ENCODE measurements at places on chromosomes 6 and 20.

DNA sequence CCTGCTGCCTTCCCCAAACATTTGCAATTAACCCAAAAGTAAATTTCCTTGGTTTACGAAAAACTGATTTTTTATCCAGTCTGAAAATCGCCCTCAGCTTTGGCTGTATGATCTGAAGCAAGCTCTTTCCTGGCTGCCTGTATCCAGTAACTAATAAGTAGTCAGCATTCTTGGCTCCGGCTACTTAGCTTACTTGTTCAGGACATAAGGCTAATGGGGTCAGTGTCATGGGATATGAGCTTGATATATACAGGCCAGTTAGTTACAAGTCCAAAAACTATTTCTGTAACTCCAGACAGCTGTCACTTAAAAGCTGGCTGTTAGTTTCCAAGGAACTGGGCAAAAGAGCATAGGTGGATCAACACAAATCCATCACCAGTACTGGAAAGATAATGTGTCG lies 56.2 kb downstream of the KHDC1L start:
- no peak for DNase-seq

- no peak for DNase-seq
Measured at GRCh38 chr6:80527552-80528052, 421.1 kb downstream of the BCKDHB start.

DNA sequence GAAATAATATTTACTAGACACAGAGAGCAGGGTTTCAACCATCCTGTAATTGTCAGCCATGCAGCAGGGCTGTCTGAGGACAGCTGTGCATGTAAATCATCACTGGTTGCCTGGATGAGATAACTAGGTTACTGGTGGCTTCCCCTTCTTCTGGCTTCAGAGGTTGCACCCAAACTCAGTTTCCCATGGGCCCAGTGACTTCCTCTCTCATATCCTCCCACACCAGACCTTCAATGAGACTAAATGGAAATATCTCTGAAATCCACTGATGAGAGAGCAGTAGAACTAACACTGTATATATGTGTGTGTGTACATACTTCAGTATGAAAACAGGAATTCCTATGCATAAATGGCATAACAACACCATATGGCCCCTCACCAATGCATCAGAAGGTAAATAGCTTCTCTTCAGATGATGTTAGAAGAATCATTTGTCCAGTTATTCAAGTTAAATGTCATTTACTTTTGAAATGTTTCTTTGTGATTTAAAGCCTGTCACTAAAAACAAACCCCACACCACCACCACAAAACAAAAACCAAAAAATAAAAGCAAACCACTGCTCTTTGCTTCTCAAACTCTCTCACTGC lies 51.0 kb upstream of the IL20RA start:
- no peak for DNase-seq

GRCh38 chr20:23225407-23226060 lies 125.1 kb upstream of the NXT1 start:
- DNase-seq, result no peak

GRCh38 chr6:169849396-169849795 lies 98.0 kb downstream of the ERMARD start:
- DNase-seq, result no peak

GRCh38 chr6:16418151-16418550 lies 179.8 kb downstream of the GMPR start:
- DNase-seq, result no peak

DNA sequence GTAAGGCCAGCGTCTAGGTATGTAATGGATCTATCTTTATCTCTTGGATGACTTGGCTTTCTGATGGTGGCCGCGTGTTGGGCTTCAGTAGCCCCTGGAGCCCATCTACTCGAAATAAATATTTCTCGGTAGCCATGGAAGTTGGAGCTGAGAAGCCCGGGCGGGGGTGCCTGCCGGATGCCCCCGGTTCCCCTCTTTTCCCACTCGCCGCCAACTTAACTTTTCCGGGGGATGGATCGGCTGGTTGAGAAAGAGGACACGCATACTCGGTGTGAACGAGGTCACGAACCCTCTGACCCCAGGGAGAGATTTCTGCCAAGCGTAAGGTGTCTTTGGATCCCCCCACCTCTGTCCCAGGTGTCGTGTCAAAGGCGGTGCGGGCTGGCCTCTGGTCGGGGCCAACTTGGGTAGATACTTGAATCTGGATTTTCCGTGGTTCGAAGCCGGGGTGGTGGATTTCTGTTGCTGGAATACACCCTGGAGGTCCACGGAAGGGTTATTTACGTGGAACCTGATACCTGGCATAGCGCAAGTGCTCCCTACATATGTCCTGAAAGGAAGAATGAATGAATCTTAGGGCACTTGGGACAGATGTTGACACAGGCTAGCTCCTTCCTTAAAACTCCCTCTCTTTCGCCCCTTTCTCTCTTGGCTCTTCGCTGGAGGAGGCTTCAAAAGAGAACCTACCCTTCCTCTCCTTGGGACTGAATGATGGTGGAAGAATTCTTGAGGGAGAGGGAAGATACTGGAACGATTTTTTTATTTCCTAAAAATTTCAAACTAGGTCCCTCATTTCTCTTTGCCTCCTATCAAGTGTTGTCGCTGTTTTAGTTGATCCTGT lies 996 bp downstream of the DOK5 start:
- DNase-seq, result peak; percentile 11

DNA sequence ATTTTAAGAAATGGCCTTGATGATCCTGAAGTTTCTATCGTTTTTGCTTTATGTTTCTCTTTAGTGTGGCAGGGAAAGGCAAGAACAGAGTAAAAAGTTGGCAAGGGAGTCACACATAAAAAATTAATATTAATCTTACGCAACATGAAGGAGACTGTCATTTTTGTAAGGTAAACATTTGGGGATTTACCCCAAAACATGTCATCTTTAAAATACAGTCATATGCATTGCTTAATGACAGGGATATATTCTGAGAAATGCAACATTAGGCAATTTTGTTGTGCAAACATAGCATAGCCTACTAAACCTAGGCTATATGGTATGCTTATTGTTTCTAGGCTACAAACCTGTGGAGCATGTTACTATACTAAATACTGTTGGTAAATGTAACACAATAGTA lies 5.4 kb downstream of the RBL1 start:
- no peak for DNase-seq

- peak; percentile 66 for DNase-seq
Measured at GRCh38 chr6:147941143-147941542, 401.5 kb upstream of the SASH1 start.

GRCh38 chr6:55448451-55448850 lies 121.2 kb downstream of the GFRAL start:
- peak; percentile 65 for DNase-seq

DNA sequence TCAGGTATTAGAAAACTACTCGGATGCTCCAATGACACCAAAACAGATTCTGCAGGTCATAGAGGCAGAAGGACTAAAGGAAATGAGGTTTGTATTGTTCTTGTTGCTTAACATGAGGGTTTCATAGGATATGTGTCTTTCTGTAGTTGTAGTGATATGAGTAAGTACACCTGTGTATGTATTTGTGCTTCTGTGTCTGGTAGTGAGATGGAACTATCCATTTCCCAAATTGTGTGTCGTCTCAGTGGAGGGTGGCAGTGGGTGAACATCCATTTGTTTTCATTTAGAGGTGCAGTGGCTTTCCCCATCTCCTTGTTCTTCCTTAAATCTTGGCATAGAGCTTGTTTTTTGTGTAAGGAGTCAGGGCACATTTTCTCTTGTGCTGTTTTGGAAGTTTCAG lies 8.2 kb downstream of the ASXL1 start:
- DNase-seq, result no peak

GRCh38 chr6:63997734-63998133 lies 362.1 kb downstream of the PHF3 start:
- peak; percentile 60 for DNase-seq

- no peak for DNase-seq
Measured at GRCh38 chr6:5518936-5519491, 257.7 kb downstream of the FARS2 start.

GRCh38 chr20:10682939-10683338 lies 9.1 kb upstream of the JAG1 start:
- DNase-seq, result no peak

GRCh38 chr6:138157986-138158638 lies 3.6 kb upstream of the ARFGEF3 start:
- no peak for DNase-seq

GRCh38 chr6:42551217-42551616 lies 12.6 kb upstream of the UBR2 start:
- DNase-seq, result peak; percentile 53

All from fibroblast of skin of back (primary cell).